CD8-positive, alpha-beta memory T cell (primary cell): ENCODE measurements at places on chromosomes 16 and 17. TPM values are rescaled to one million over a fixed set of nuclear protein-coding genes. Genes with fewer than 3 reads are reported as not detected.

DNA sequence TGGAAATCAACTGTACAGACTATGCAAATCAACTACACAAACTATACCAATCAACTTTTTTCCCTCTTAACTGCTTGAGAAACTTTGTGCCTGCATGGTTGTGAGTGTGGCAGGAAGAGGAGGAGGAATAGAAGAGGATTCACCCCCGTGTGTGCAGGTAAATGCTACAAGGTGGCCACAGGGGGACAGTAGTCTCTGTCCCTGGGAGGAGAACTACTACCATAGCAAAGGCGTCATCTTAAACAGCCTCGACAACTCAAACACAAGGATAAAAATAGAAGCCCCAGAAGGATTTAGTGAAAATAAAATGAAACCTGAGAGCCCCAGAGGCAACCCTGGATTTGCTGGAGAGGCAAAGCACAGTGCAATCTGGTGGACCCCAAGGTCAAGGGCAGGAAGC, 199.5 kb upstream of the DYNLRB2 start:
- H3K27ac ChIP-seq = no peak overlapping the region
- no peaks in the 10 kb centered on the region for H3K36me3 ChIP-seq
- H3K27me3 ChIP-seq = no peaks in the 10 kb centered on the region
- DNase-seq = no peak
- no peak overlapping the region for H3K4me3 ChIP-seq

DNA sequence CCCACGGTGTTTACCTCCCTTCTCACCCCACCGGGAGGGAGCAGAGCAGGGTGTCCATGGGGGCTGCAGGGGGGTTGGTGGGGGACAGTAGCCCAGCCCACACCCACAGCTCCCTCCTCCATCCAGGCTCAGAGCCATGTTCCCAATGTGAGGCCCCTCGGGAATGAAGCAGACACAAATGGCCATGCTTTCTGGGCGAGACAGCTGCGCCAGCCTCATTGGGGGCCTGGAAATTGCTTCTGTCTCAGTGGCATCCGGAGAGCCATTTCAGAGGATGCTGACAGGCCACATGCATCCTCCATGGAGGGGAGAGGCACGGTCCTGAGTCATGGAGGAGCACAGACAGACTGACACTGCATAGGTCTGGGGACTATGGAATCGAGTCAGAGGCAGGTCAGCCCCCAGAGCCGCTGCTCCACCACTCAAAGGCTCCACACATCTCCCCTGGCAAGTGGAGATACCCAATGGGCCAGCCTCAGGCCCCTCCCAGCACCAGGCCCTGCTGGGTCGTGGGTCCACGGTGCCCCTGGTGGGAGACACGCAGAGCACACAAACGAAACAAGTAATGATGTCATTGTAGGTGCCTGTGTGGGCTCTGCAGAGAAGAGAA, 59.6 kb upstream of the ENPP7 start:
- no peaks in the 10 kb centered on the region for H3K4me1 ChIP-seq
- DNase-seq = no peak
- no peaks in the 10 kb centered on the region for H3K36me3 ChIP-seq
- no peak overlapping the region for H3K4me3 ChIP-seq
- H3K27me3 ChIP-seq = peaks cover 5% of the 10 kb centered on the region

GRCh38 chr17:78120537-78120936, 8.0 kb downstream of the TMC6 start:
- peaks cover 75% of the 10 kb centered on the region for H3K4me1 ChIP-seq
- H3K36me3 ChIP-seq = peaks cover 63% of the 10 kb centered on the region
- DNase-seq = no peak
- H3K27ac ChIP-seq = no peak overlapping the region
- peak overlapping the region; percentile 81 for H3K4me3 ChIP-seq

DNA sequence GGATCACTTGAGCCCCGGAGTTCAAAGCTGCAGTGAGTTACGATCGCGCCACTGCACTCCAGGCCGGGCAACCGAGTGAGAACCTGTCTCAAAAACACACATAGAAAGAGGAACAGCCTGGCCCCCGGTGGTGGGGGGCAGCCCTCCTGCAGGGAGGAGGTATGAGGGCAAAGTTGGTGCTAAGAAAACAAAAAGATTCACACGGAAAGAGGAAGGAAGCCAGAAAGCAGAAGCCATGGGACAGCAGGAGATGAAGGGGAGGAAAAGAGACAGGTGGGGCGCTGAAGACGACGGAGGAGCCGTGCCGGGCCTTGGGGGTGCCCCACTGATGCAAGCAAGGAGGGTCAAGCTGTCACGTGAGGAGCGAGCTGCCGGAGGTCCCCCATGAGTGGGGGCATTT, 8.2 kb upstream of the C16orf74 start:
- no peak overlapping the region for H3K27ac ChIP-seq
- H3K4me3 ChIP-seq = no peak overlapping the region
- no peak for DNase-seq
- no peaks in the 10 kb centered on the region for H3K36me3 ChIP-seq

GRCh38 chr17:80468781-80469493, 7.5 kb downstream of the NPTX1 start:
- DNase-seq = no peak
- H3K27ac ChIP-seq = no peak overlapping the region
- peaks cover 34% of the 10 kb centered on the region for H3K27me3 ChIP-seq
- no peak overlapping the region for H3K4me3 ChIP-seq
- no peaks in the 10 kb centered on the region for H3K36me3 ChIP-seq

DNA sequence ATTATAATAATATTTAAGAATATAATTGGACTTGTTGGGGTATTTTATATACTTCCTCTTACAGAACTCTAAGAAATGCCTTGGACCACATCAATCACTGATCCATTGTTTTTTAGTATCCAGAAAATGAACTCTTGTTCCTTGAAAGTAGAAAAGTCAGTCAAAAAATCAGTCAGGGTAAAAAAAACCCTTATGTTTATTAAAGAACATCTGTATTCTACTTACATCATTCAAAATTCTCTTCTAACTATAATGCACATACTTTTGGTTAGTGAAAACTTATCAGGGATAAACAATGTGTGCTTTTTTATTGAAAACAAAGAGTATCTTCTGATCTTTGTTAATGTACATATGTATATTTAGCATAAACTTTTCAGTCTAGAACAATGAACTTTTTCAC, 23.5 kb upstream of the CDR2 start:
- H3K27ac ChIP-seq = no peak overlapping the region
- H3K4me1 ChIP-seq = no peaks in the 10 kb centered on the region
- H3K36me3 ChIP-seq = no peaks in the 10 kb centered on the region
- H3K4me3 ChIP-seq = no peak overlapping the region
- no peaks in the 10 kb centered on the region for H3K27me3 ChIP-seq

- H3K27ac ChIP-seq = no peak overlapping the region
- DNase-seq = no peak
- no peaks in the 10 kb centered on the region for H3K27me3 ChIP-seq
- H3K36me3 ChIP-seq = no peaks in the 10 kb centered on the region
Measured at GRCh38 chr17:68709461-68709860, 108.3 kb upstream of the FAM20A start.

DNA sequence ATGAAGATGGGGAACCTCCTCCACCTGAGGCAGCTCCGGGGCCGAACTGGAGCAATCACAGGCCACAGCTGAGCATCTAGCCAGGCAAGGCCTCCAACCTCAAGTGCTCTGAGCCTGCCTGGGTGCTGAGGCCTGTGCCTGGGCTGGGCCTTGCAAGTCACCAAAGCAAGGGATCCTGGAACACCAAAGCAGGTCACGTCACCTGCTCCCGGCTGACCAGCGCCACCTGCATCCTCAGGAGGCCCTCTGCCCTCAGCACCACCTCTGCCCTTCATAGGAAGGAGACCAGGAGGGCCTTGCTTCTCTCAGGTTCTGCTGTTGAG, 68.0 kb downstream of the SMPD3 start:
- H3K27ac ChIP-seq = no peak overlapping the region
- no peak overlapping the region for H3K4me3 ChIP-seq

GRCh38 chr16:15572329-15573001, 70.5 kb downstream of the MARF1 start:
- no peak overlapping the region for H3K4me3 ChIP-seq
- H3K27me3 ChIP-seq = no peaks in the 10 kb centered on the region
- no peaks in the 10 kb centered on the region for H3K36me3 ChIP-seq
- H3K27ac ChIP-seq = no peak overlapping the region

- no peaks in the 10 kb centered on the region for H3K27me3 ChIP-seq
- no peak for DNase-seq
- H3K4me3 ChIP-seq = no peak overlapping the region
- H3K36me3 ChIP-seq = no peaks in the 10 kb centered on the region
Measured at GRCh38 chr17:29870836-29871465, 59.1 kb downstream of the SSH2 start.

DNA sequence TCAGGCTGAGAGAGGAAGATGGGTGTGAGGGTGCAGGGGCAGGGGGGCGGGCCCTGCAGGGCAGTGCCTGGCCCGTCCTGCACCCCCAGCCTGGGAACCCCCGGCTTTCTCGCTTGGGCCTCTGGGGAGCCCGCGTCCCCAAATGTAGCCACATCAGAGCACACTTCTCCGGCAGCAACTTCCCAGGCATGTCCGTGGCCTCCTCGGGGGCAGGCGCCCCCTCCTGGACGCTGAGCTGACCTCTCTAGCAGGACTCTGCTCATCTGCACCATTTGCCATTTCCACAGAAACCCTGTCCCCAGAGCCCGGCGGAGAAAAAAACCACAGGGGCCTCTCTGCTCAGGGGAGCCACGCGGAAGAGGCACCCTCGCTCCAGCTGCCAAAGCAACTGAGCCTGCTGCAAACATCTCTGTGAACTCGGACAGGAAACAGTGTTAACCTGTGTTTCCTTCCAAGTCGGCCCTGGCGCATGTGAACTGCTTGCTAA, 63.4 kb downstream of the KLHDC4 start:
- no peak overlapping the region for H3K4me3 ChIP-seq
- peaks cover 43% of the 10 kb centered on the region for H3K4me1 ChIP-seq
- DNase-seq = no peak
- H3K27me3 ChIP-seq = no peaks in the 10 kb centered on the region

GRCh38 chr17:68560966-68561720, 40.0 kb downstream of the FAM20A start:
- H3K27me3 ChIP-seq = no peaks in the 10 kb centered on the region
- no peak for DNase-seq
- H3K36me3 ChIP-seq = no peaks in the 10 kb centered on the region
- H3K27ac ChIP-seq = no peak overlapping the region
- no peaks in the 10 kb centered on the region for H3K4me1 ChIP-seq

The IRX5 gene
- not detected for total RNA-seq

The JPH3 gene
- not detected for total RNA-seq

The RNF222 gene
- total RNA-seq = not detected

The TTLL6 gene
- total RNA-seq = not detected
